Stimulated activated CD4-positive, alpha-beta T cell treated with anti-CD3 and anti-CD28 coated beads, Interleukin-1b, Interleukin-23, amount 100 ng/mL, for 48 hours (primary cell): ENCODE measurements at places on chromosomes 2 and 18.

DNA sequence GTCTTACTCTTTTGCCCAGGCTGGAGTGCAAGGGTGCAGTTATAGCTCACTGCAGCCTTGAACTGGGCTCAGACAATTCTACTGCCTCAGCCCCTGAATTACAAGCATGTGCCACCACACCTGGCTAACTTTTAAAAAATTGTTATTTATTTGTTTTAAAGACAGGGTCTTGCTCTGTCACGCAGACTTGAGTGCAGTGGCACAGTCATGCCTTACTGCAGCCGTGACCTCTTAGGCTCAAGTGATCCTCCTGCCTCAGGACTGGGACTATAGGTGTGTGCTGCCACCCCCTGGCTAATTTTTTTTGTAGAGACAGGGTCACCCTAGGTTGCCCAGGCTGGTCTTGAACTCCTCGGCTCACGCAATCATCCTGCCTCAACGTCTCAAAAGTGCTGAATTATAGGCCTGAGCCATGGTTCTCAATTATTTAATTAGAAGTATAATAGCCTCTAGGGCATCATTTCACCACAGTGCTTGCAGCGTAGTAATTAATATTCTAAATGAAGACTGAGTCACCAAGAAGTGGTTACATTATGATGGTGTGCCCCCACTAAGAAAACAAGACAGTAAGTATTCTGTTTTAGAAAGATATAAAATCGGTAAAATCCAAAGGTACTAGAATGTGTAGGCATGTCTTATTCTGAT lies 69.6 kb downstream of the EML4 start:
- peak; percentile 35 for DNase-seq

DNA sequence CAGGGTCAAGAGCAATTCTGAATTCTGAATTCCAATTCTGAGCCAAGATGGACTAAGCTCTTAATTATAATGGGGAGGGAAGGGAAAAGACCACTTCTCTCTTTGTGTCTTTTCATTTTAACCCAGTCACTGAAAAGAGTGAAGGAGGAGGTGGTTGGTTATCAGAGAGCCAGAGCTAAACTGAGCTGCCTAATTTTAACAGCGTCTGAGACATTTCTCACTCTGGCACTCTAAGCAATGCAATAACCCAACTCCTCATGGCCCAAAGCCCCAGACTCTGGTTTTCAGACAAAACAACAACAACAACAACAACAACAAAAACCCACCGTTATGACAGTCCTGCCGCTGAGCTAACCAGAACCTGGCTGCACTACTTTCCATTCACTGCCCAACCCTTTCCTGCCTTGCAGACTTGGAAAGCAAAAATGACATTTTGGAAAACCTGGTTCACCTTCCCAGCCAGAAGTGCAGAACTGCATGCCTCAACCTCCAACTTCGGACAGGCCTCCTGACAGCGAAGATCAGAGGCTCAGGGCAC lies 1.0 kb downstream of the CHST10 start:
- no peak for DNase-seq

DNA sequence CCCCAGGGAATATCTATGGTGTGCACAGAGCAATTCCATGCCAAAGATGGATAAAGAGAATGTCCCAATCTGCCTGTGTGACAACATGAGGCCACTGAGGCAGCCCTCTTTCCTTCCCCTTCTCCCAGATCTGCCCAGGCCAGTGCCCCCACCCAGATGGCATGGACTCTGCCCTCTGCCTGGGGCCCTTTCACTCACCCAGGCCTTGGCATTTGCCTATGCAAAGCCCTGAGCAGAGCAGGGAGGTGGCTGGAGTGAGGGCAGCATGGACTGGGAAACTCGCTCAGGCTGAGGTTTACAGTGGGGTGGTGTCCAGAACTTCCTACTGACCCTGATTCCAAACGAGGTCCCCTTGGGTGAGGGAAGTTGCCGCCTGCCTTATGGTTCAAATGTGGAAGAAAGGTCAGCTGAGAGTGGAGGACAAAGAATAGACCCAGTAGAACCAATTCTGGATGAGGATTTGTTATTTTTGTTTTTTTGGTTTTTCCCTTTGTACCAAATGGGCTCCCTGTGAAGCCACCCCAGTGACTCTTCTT lies 8.9 kb downstream of the SH2D6 start:
- DNase-seq, result no peak

GRCh38 chr2:145043399-145043834 lies 523.5 kb upstream of the ZEB2 start:
- DNase-seq, result no peak

GRCh38 chr2:64860276-64860885 lies 128.8 kb upstream of the SLC1A4 start:
- DNase-seq, result no peak

GRCh38 chr2:58545300-58546280 lies 304.5 kb upstream of the FANCL start:
- no peak for DNase-seq

- no peak for DNase-seq
These were observed 338.6 kb downstream of the STK39 start for GRCh38 chr2:167908786-167909185.

- DNase-seq, result no peak
These were observed 61.4 kb downstream of the TXNL1 start for GRCh38 chr18:56576826-56577573.

- DNase-seq, result no peak
These were observed 155.5 kb downstream of the CNTNAP5 start for GRCh38 chr2:124180635-124181034.

DNA sequence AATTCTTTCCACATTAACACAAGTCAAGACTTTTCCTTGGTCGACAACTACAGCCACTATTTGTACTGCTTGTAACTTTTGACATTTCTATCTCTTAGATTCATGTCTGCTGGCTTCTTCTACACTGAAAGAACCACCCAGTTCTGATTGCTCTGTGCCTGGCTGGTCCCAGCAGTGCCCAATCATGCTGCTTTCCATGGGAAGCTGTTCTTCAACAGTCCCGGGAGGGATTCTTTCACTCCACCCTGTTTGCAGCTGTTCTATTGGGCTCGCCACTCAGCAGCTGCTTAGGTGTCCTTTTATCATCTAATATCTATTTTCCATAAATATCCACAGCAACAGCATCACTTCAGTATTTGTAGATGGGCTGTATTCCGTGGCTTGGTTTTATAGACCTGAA lies 471.1 kb upstream of the SMIM21 start:
- no peak for DNase-seq

- no peak for DNase-seq
These were observed 177.3 kb upstream of the ST6GAL2 start for GRCh38 chr2:107063228-107063627.

GRCh38 chr18:60339018-60339417 lies 33.6 kb downstream of the MC4R start:
- no peak for DNase-seq

GRCh38 chr18:74785632-74786031 lies 188.0 kb downstream of the ZNF407 start:
- DNase-seq, result no peak

- DNase-seq, result no peak
These were observed 91.7 kb downstream of the ACTR3 start for GRCh38 chr2:113981404-113982134.
